Stimulated activated CD4-positive, alpha-beta T cell treated with anti-CD3 and anti-CD28 coated beads, Interleukin-1b, Interleukin-23, amount 100 ng/mL, for 1 hour (primary cell): ENCODE measurements at places on chromosomes 2 and 18.

DNA sequence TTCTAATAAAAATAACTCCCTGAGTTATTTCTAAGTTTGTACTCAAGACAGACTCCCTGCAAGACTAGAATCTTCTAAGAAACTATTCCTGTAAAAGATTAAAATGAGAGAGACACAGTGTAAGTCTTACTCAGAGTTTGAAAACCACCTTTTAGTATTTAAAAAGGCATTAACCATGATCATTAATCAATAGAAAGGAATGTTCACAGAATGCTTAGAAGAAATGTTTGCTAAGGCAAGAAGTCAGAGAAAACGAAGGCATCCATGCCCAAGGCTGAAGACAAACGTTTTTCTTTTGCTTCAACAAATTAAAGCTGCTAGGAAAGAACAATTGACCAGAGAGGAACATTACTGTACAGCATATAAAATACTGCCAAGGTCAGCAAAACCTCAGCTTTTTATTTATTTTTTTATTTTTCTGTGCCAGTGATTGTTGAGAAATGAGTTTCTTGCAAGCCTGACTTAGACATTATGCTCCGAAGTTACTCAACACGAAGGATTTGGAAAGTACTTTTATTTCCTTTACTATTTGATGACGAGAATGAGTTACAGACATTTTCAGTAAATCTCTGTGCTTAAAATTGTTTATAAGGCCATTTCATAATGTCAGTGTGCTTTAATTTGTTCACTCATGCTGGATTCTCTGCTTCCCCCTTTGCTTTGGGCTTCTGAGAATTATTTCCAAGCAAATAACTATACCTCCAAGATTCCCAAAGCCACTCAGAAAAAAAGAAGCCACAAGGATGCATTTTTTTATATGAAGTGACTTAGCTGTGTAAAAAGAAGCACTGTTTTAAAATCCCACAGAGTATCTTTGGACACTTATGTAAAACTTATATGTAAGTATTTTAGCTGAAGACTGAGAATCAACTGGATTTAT is 20.5 kb downstream of the RND3 start:
- no peak for DNase-seq

GRCh38 chr2:97935719-97936161 is 60.0 kb downstream of the TMEM131 start:
- DNase-seq = no peak

- DNase-seq = no peak
These were observed 54.6 kb downstream of the INHBB start for GRCh38 chr2:120400551-120400950.

- DNase-seq = no peak
These were observed 22.1 kb downstream of the TNP1 start for GRCh38 chr2:216837740-216838139.

- no peak for DNase-seq
These were observed 102.5 kb downstream of the LOXHD1 start for GRCh38 chr18:46554406-46555080.

DNA sequence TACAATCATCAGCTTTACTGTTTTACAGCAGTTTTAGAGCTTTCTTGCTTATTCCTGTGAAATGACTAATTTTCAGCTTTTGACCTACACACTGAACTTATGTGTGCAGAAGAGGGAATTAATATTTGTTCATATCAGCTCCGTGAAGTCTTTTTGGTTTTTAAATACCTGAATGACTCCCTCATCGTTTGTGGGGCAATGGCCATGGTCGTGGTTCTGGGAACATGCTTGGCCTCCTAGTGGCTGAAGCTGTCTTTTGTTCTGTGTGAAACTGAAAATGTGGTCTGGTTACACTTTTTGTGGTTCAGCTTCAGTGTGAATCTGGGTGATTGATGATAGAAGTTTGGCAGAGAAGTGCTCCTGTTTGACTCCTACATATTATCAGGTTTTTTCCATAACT is 408.1 kb downstream of the THSD7B start:
- DNase-seq = no peak

DNA sequence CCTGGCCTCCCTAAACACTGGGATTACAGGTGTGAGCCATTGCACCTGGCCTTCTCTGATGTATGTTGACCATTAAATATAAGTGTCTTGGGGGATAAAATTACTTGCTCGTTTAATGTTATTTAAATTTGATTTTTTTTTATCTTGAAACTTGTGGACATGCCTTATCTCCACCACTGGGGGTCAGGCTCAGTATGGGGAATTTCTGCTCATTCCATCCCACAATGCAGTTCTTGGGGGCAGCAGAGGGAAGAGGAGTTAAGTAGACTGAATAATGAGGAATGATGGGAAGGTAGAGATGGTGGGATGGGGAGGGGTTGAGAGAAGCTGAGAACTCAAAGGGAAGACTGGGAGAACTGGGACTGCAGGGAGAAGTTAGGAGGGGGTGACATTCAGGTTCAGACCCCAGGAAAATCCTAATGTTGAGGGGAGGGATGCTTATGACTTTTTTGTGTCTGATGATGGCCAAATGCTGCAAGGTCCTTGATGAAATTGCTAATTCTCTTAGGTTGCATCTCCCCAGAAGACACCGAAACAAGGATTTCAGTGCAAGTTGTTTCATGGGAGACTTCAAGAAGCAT is 174.2 kb downstream of the MIB1 start:
- no peak for DNase-seq

DNA sequence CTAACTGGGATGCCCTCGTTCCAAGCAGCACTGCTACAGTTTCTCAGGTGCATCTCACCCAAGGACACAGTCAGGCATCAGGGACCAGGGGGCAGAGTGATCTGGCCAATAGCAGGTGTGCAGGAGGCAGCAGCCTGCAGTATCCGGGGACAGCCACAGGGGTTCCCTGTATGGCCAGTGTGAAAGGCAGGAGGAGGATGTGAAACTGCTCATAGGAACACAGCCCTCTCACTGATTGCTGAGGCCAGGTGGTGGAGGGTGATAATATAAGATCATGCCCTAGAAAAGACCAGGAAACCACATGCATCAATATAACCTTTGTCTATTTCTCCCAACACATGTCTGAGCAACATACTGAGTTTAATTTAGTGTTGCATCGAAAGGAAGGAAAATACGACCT is 112.7 kb upstream of the TACR1 start:
- DNase-seq = no peak

DNA sequence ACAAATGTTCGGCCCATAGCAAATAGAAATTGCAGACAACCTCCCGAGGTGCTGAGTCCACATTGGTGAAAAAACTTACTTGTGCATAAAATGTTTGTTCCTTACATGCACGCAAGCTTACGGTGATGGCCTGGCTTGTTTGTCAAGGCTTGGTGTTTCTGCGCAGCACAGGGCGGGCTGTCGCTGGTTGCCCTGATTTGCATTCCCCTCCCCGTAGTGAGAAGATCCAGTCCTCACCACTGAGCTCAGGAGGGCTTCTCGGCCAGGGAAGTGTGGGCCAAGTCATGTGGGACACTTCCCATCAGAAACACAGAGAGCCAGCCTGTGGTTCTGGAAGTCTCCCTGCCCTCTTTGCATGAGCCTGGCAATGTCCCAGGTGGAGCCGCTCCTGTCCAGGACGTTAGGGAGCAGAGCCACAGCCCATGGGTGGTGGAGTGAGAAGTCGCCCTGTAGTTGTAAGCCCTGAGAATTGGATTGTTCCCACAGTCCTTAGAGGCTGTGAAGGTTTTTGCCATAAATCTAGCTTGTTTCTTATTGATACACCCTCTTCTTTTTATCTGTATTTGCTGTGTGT is 152.7 kb downstream of the TWIST2 start:
- no peak for DNase-seq

- DNase-seq = no peak
These were observed 139.7 kb downstream of the LRP2 start for GRCh38 chr2:169222665-169223064.

- DNase-seq = no peak
These were observed 18.1 kb downstream of the TIMM21 start for GRCh38 chr18:74166386-74166785.

DNA sequence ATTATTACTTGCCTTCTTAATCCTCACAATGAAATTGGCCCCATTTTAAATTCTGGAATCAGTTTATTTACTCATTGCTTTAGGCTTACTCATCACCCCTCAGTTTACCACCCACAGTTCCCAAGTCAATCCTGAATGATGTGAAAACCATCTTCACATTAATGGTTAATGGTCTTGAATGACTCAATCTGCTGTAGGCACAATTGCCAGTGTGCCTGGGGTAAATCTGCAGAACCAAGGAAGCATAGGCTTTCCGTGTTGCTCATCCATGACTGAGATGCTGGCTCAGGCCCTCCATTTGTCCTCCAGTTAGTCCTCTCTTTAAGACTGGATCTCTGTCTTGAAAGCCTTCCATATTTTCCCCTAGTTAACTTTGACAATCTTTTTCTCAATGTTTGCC is 164.5 kb downstream of the PMAIP1 start:
- DNase-seq = no peak

GRCh38 chr18:66571845-66572244 is 32.0 kb downstream of the CDH19 start:
- DNase-seq = no peak

DNA sequence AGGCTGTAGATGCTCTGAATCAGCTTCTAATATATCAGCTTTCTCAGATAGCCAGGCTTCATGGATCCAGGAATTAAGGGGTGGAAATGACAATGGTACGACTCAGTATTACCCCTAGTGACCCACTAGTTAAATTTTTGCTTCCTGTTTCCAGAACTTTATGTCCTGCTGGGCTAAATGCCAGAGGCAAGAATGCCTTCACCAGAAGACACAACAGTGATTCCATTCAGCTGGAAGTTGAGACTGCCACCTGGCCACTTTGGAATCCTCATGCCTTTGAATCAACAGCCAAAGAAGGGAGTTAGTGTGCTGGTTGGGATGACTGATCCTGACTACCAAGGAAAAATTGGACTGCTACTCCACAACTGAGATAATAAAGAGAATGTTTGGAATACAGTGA is 239.1 kb downstream of the ASXL3 start:
- no peak for DNase-seq

DNA sequence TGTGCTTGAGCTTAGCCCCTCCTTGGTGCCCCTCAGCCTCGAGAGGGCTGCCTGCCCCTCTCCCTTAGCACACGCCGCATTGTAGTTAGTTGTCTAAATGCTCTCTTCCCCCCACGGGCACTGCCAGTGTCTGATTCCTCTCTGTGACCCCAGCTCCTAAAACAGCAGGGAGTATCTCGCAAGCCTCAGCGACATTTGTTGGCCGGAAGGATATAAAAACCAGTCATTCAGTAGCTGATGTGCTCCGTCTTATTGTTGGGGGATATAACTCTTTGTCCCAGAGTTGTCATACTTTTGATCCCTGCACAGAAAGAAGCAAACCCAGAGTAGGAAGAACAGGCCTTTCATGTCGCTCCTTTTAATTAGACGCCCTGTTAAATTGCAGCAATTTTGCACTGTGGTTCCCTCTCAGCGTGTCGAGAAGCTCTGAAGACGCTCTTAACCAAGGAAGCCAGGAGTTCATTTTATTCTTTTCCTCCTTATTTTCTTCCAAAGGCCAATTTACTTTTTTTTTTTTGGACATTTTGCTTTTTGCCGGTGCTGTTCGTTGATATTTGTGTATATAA is 201.8 kb downstream of the KLHL29 start:
- no peak for DNase-seq

- DNase-seq = no peak
These were observed 527.2 kb upstream of the SOX11 start for GRCh38 chr2:5164776-5165525.

DNA sequence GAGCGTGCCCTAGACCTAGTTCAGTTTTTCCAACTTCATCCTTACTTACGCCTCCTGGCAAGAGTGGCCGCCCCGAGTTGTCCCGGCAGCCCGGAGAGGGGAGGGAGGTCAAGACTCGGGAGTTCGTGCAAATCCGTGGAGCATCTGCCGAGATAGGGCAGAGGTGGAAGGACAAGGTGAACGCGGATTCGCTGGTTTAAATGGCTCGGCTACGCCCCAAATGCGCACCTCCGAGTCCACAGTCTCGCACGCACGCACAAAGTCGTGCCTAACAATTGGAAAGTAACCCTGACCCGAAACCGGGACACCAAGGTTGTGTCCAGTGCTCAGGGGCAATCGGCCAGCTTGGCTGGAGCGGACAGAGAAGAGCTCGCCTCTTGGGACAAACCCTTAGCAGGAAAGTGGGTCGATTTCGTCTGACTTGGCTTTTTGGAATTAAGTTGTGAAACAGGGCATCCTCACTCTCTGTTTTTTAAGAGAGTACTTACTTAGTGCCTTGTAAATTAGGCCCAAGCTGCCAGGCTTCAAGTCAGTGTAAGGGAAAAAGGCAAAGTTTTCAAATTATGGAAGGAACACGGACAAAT is 726 bp upstream of the SS18 start:
- DNase-seq = no peak

DNA sequence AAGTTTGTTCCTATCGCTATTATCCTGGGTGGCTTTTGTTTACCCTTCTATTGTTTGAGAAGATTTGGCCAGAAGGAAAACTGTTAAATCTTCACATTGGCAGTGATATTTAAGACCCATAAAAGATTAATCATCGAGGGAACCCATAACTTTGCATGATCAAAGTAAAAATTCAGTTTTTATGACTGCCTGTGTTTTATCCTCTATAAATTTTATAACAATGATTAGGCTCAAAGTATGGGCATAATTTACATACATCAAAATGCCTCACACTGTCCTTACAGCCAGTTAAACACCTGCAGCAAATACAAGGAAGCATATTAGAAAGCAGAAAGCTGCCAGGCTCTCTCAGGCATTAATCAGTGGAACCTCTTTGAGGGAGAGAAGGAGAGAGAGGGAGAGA is 289.1 kb downstream of the ICOS start:
- no peak for DNase-seq

- no peak for DNase-seq
These were observed 29.5 kb downstream of the RAB31 start for GRCh38 chr18:9737472-9738121.

- no peak for DNase-seq
These were observed 5.1 kb upstream of the MARCO start for GRCh38 chr2:118936936-118937335.

DNA sequence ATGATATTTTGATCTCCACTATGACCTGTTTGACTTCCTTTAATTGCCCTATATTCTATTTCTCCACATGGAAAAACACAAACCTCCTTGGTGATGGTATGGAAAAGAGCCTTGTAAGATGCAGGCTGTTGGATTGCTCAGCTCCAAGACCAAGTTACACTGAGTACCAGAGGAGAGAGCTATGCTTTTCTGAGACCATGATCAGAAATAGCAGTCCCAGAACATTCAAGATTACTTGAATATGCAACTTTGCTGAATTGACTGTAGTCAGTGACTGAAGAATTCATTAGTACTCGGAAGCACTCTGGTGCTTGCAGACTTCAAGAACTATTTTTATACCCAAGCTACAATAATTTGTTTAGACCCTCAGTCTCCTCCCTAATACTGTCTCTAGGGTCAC is 310.6 kb upstream of the FSIP2 start:
- no peak for DNase-seq
